ENCODE measurements at places on chromosomes 3 and 15.

DNA sequence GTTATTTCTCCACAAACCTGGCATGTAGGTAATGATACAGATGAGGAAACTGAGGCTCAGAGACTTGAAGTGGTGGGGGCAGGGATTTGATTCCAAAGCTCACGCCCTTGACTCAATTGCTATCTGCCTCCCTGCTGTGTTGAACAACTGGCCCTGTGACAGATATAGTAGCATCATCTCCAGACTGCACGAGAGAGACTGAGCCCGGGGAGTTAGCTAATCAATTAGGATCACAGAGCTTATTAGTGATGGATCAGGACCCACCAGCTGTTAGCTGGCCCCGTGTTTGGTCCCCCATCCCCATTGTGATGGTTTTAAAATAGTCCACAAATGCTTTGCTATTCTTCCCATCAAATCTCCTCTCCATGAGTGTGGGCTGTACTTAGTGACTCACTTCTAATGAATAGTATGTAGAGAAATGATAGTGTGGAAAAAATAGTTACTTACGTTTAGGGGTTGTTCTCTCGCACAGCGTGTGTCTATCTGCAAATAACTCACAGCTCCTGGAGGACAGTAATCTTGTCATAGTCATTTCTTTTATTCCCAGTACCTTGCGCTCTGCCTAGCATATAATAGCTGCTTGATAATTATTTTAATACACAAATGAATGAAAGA lies 74.4 kb upstream of the KLF13 start:
- DNase-seq: no peak

DNA sequence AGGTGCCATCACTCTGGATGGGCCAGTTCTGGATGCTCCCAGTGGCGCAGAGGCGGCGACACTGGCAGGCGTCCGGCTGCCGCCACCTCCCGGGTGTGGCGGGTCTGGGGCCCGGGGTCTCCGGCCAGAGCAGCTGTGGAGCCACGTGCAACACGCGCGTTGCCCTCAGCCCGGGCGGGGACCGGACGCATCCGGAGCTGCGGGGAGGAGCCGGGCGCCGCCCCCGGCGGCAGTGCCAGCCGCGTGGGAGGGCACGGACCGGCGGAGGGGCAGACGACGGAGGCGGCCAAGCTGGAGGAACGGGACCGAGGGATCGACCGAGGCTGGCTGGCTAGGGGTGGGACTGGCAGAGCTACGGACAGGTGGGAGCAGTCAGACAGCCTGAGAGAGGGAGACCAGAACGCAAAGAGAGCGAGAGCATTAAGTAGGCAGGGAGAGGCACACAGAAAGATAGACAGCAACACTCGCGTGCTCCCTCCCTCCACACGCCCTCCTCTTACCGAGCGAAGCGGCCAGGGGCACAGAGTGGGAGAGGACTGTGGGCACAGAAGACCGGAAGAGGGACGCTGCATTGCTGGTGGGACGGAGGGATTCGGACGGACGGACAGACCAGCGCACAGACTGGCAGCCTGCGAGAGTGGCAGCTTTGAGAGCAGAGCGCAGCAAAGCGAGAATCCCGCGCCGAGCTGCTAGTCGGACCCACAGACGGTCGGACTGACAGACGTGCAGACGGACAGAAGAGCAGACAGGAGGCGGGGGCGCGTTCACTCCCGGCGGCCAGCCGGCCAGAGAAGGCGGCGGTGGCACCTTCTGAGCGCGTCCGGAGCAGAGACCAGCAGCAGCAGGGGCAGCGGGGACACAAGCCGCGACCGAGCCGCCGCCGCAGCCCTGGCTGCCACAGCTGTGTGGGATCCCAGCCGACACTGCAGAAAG lies at the start of gene ARPP21:
ARPP21 (plus strand) TSS at position 272 of the 933 bp plus-strand sequence. CDS start 42,227 bp downstream, outside the sequence.
- peak; percentile 5 for DNase-seq

GRCh38 chr3:43620831-43621655 lies 768 bp downstream of the ANO10 start:
- peak; percentile 25 for DNase-seq

- DNase-seq: no peak
Measured at GRCh38 chr3:197404030-197404429, 105.6 kb upstream of the DLG1 start.

- DNase-seq: peak; percentile 55
Measured at GRCh38 chr3:40317061-40317855, 7.8 kb downstream of the EIF1B start.

DNA sequence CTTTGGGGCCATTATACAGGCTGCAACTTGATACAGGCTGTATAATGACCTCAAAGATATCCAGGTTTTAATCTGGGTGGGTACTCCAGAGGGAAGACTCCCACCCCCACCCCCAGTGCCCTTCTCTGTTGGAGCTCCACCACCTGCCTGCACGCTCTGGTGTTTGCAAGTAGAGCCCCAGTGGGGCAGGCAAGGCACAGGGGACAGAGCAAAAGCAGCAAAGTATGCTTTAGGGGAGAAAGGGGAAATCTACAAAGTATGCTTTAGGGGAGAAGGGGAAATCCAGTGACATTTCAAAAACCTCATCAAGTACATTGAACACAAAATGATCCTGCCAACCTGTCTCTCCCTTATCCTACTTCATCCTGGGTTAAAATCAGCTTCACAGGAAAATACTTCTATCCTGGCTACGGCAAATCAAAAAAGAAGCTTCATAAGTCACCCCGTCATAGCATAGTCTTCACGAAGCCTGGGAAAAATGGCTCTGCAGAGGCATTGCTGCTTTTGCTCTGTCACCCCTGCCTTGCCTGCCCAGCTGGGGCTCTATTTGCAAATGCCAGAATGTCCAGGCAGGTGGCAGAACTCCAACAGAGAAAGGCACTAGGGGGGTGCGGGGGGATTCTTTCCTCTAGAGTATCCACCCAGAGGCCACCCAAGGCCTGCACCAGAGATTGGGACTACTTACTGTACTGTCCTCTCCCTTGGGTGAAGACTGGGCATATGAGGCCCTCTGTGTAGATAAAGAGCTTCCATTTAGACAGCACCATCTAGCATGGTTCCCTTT lies 60.9 kb upstream of the ATP11B start:
- DNase-seq: no peak

- DNase-seq: no peak
Measured at GRCh38 chr3:83092521-83093221, 1331.2 kb upstream of the GBE1 start.

DNA sequence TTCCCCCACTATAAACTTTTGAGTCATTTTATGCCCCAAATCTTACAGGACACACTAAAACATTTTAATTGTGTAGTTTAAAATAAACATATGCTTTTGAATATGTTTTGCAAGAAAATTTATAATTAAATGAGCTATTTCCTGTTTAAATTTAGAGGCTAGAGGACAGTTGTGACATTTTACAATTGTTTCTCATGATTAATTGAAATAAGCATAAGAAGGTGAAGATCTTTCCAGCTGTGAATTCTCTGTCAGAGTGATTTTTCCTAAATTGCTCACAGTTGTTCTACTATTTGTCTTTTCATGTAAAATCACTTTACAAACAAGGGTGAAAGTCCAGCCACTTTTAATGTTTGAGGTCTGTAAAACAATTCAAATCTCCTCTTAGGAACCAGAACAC lies 892.3 kb downstream of the CADM2 start:
- DNase-seq: no peak

- no peak for DNase-seq
Measured at GRCh38 chr3:3753416-3753815, 45.8 kb upstream of the LRRN1 start.

- DNase-seq: no peak
Measured at GRCh38 chr3:138440121-138440521, 5.7 kb downstream of the ESYT3 start.

DNA sequence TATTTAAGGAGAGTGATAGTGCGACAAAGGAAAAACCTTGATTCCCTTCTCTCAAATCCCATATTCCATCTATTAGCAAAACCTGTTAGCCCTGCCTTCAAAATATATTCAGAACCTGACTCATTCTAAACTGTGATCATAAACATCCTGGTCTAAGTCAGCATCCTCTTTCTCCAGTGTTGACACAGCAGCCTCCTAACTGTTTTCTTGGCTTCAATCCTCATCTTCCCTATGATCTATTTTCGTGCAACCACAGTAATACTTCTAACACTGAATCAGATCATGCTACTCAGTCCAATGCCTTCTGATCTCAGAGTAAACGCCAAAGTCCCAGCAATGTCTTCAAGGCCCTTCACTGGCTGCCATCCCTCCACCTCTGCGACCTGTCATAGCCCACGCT lies 785.1 kb downstream of the EDEM1 start:
- no peak for DNase-seq

DNA sequence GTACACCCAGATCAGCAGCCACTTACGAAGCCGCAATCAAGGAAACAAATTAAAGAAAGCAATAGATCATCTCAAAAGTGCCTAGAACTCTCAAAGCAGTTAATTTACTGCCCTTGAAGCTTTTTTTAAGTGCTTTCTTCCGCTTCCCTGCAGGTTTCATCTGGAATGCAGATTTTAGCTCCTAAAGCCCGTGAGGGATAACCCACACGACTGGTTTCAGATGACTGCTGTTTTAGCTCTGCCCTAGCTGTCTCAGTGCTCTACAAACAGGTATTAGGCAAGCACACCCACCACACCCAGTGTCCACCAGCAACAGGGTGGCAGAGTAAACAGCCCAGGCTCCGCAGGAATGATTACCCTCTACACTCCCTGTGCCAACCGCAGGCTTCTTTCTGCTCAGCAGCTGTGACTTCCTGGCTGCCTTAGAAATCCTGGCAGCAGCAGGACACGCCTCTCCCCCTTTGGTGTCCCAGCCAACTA lies 126.0 kb downstream of the FMN1 start:
- DNase-seq: no peak

DNA sequence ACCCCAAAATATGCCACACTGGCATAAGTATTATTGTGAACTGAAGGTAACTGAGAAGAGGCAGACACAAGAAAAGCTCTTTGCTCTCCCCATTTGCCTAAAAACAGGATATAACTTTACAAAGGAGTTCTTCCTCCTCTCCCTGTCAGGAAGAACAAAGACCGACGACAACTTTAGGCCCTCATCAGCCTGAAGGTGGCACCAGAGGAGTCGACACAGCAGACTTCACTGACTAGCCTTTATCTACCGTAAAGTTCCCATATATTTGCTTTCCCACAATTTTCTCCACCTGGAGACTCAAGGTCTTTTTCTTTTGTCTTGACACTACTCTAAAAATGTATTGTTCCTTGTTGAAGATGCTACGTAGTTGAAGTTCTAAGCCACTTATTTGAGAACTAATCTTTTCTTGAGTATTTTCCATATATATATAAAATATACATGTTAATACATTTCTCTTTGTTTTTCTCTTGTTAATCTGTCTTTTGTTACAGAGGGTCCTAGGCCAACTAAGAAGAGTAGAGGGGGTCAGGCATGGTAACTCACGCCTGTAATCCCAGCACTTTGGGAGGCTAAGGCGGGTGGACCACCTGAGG lies 16.2 kb upstream of the XIRP1 start:
- DNase-seq: peak; percentile 72

DNA sequence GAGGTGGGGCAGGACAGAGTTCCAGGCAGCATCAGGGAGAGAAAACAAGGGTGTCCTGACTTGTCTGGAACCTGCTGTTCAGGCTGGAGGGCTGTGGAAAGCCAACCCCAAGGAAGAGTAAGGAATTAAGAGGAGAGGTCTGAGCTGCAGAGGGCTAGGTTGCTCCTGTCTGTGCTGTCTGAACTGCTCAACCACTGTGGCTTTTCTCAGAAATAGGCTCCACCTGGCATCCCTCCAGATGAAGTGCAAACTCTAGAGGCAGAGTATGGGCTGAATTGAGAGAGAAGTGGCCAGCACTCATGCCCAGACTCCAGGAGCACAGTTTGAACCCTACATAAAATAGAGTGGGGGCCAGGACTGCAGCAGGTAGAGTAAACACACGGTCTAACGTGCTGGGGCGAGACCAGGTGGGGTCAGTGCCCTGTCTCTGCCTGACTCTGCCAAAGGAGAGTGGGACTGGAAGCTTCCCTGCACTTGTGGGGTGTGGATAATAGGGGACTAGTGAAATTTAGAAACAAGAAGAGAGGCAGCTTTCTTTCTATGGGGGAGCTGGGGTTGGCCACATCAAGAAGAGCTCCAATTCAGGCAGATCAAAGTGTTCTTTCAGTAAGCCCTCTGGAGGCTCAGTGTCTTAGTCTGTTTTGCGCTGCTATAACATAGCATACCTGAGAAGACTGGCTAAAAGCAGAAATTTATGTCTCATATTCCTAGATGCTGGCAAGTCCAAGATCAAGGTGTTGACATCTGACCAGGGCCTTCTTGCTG lies 28.0 kb upstream of the MNS1 start:
- DNase-seq: no peak

DNA sequence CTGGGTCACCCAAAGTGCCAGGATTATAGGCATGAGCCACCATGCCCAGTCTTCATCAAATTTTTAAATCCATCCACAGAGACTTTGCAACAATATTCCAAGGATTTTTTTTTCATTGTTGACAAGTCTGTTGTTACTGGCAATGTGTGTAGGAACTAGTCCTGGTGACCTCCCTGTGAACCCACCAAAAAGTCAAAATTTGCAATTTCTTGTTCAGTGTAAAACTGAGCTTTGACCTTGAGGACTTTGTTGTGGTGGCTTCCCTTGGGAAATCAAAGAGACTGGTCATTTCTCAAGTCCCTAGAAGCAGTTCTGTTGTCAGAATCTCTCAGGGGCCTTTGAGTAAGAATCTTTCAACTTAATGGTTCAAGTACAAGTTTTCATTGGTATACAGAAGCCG lies 36.9 kb upstream of the COL8A1 start:
- DNase-seq: no peak

GRCh38 chr3:186004209-186004608 lies 66.4 kb upstream of the TRA2B start:
- no peak for DNase-seq

DNA sequence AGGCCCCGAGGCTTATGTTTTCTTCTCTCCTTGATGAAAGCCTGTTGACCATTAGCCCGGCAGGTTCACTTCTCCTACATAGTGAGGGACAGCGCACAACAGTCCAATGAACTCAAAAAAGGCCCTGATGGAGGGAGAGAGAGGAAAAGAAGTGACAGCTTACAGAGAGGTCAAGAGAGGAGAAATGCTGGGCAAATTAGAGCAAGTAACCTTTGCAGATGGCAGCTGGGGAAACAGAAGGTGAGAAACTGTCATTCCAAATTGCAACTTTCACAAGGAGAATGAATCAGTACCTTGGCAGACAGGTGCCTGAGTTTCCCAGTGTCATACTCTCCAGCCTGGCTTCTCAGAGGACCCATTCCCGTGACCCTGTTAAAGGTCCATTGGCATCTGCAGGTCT lies 252.0 kb downstream of the EPHB1 start:
- DNase-seq: no peak

DNA sequence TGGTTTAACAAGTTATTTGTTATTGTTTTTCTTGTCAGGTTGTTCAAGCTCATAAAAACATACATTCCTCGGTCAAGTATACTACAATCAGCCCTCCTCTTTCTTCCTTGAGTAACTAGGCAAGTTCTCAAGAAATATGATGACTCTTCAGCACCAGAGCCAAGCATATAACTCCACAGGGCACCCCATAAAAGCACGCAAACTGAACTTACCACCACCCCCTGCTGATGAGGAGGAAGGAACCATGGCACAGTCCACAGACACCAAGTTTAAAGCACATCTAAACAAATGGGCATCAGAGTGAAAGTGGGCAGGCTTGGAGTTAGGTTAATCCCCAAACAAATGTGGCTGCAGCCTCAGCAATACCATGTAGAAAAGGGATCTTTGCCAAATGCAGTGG lies 5.3 kb downstream of the IP6K2 start:
- no peak for DNase-seq

GRCh38 chr15:22851513-22851912 lies 13.0 kb downstream of the NIPA2 start:
- DNase-seq: no peak

GRCh38 chr15:97420130-97420529 lies 540.4 kb upstream of the ARRDC4 start:
- no peak for DNase-seq
